RWPE2 (cell line): ENCODE measurements at places on chromosomes 4 and X.
A peak's percentile ranks its signal among the peaks of the same experiment; 100 is the strongest.

DNA sequence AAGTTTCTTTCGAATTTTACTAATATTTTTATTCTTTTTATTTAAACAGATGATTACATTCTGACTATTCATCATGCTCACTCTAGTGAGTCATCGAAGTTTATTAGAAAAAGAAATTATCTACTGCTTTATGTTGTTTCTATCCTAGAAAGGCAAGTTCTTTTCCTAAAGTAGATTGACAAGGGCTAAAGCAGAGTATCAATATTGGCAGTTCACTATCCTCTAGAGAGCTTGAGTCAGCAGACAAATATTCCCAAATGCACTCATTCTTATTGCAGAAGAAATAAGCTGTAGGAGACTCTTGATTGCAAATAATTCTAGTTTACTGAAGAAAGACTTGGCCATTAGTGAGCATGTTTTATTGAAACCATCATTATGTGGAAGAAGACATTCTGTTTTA is 911.8 kb downstream of the CENPC start:
- no peak for DNase-seq

GRCh38 chr4:56823933-56824600 is 2.6 kb upstream of the SPINK2 start:
- no peak for DNase-seq

DNA sequence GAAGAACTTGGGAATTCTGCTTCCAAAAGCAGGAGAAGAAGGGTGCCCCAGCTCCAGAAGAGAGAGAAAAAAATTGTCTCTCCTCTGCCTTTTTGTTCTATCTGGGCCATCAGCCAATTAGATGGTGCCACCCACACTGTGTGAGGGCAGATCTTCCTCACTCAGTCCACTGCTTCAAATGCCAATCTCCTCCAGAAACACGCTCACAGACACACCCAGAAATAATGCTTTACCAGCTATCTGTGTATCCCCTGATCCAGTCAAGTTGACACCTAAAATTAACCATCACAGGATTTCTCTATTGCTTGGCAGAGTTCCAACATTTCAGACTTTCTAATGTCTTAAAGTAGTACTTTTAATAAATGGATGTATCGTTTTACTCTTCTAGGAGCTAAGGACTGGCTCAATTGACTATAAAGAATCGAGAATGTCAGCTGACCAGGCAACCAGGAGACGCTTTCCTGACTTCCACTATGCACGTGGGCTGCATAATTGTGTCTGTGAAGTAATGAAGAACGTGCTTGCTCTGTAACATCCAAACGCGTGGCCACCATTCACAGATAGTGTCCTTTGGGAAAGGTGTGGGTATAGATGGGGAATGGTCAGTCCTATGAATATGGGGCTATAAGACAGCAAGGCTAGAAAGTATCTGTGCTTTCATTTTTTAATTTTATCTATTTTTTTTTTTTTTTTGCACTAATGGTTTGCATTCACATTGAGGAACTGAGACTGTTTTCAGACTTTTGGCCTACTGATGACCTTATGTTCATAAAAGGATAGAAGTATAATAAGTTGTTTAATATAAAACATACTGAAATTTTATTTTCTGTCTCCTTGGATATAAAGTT is 9.9 kb upstream of the SMIM20 start:
- no peak for DNase-seq

GRCh38 chr4:87620491-87620890 is 12.2 kb downstream of the DSPP start:
- DNase-seq: no peak

DNA sequence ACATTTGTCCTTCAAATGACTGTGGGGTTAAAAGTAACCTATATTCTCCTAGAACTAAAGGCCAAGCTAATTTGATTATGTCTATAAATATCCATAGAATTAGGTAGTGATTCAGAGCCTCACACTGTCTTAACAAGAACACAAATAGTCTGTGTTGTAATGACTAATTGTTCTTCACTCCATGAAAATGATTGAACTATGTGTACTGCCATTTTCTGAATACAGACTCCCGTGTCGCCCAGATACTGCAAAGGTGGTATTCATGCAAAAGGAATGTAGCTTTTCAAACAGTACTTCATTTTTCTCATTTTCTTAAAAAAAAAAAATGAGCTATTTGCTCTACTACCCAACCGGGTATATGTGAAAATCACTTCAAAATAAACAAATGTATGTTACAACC is 11.3 kb upstream of the PHKA2 start:
- DNase-seq: no peak

GRCh38 chrX:25295466-25295865 is 279.7 kb upstream of the ARX start:
- no peak for DNase-seq

GRCh38 chr4:20283039-20283438 is 31.3 kb downstream of the SLIT2 start:
- DNase-seq: no peak

DNA sequence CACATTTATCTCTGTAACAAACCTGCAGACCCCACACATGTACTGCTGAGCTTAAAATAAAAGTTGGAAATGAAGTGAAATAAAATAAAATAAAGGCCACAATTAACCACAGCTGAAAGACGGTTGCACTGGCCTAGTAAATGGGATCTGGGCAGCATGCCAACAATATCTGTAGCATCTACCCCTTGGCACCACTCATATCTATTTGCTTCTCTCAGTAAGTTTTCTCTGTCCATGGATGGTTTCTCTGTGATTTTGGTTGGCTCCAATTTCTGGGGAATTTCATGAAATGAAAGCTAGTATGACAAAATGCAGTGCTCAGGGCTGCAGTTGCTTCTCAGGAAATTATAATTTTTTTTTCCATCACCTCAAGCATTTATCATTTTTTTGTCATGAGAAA is 172.0 kb upstream of the IL15 start:
- no peak for DNase-seq

GRCh38 chr4:42404001-42404400 is 6.7 kb downstream of the SHISA3 start:
- DNase-seq: no peak

GRCh38 chr4:23734000-23734399 is 155.8 kb downstream of the PPARGC1A start:
- no peak for DNase-seq

DNA sequence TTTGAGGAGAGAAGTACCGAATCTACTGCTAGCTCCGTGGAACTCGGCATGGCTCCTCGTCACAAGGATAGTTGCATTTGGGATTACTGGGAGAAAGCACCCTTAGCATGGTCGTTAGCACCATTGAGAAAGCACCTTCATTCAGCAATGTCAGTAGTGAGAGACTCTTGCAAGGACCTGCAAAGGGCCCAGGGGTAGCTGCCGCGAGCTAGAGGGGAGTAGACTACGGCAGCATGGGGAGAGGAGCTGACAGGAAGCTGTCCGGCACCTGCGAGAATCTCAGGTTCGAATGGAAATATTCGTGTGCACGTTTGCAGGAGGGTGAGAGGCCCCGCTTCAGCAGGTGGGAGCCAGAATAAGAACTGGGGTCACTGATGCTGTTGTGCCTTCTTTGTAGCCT is 20.2 kb downstream of the TLR10 start:
- DNase-seq: no peak

DNA sequence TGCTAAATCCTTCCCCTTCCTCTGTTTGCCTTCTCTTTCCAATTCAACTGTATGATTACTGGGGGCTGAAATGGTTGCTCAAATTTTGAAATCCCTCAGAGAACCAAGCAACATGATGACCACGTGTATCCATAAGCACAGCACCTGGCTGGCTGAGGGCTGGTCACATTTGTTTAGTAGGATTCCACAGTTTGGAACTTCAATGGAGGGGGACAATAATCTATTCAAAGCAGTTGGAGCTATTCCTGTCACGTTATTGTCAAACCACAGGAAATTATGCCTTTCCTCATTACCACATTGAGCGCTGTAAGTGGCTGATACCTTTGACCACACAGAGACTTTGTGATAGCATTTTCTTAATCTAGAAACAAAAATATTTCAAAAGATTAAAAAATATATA is 7.0 kb downstream of the TMSB4X start:
- DNase-seq: no peak

DNA sequence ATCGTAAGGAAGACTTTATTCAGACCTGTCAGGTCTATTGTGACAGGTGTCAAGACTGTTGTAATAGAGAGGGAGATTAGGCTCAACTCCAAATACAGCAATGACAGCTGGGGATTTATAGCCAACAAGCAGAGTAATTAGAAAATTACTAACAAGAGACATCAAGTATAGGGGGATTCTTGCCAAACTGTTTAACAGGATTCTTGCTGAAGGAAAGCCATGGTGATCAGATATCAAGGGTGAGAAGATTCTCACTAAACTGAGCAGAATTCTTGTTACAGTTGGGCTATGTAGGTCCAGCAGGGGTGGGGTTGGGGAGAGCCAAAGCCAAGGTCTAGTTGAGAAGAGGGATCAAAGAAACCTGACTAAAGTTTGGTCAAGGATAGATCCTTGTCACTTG is 461.0 kb upstream of the GALNT7 start:
- DNase-seq: no peak

- peak; percentile 99 for DNase-seq
Observed at GRCh38 chrX:323721-324628, 5.4 kb upstream of the GTPBP6 start.

DNA sequence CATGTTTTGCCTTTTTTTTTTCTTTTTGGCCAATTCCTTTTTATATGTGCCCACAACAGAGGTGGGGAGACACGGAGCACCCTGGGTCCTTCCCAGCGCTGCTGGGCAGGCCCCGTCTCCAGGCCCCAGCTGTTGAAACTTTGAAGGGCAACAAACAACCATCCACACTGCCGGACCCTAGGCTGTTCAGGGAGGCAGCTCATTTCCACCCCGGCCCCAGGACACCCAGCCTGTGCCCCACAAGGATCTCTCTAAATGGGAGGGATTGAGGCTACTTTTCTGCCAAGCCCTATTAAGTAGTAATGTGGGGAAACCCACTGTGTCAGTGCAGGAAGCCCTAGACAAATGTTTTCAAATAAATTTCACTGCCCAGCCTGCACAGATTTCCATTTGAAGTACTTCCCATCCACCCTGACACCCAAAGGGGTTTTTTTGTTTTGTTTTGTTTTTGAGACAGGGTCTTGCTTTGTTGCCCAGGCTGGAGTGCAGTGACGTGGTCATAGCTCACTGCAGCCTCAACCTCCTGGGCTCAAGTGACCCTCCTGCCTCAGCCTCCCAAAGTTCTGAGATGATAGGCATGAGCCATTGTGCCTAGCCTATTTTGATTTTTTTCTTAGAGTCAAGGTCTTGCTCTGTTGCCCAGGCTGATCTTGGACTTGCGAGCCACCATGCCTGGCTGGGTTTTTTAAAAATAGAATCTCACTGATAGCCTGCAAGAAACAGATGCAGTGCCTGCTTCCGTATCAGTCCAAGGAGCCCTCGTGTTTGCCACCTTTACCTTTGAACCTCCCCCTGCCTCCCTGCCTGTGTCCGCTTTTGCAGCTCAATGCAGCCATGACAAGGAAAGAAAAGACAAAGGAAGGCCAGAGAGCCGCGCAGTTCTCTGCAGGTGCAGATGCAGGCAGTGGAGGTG is 13.4 kb upstream of the CLCN4 start:
- DNase-seq: no peak

DNA sequence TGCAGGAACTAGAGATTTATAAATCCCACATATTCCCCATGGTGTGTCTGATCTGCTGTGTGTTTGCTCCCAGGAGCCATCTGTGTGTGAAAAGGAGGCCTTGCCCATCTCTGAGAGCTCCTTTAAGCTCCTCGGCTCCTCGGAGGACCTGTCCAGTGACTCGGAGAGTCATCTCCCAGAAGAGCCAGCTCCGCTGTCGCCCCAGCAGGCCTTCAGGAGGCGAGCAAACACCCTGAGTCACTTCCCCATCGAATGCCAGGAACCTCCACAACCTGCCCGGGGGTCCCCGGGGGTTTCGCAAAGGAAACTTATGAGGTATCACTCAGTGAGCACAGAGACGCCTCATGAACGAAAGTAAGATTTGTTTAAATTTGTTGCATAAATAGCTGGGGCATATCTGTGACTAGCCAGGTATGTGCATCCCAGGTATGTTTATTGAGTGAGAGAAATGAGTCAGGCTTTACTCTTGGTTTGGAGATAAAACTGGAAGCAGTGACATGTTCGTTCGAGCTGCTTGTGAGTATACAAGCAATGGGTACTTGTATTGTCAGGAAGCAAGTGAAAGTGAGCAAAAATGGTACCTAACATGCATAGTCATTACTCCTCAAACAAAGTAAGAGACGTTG is 89.5 kb downstream of the PTTG2 start:
- no peak for DNase-seq

DNA sequence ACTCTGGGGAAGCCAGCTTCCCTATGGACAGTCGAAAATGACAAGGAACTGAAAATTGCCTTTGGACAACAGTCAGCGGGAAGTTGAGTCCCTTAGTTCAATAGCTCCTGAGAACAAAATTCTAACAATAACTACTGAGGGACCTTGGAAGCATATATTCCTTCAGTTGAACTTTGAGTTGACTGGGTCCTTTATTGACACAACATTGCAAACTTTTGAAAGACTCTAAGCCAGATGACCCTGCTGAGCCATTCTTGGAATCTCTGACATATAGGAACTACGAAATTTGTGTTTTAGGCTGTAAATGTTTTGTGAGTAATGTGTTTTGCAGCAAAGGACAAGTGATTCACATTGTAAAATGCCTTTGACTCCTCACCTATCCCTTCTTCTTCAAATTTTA is 548.8 kb upstream of the LCORL start:
- no peak for DNase-seq

DNA sequence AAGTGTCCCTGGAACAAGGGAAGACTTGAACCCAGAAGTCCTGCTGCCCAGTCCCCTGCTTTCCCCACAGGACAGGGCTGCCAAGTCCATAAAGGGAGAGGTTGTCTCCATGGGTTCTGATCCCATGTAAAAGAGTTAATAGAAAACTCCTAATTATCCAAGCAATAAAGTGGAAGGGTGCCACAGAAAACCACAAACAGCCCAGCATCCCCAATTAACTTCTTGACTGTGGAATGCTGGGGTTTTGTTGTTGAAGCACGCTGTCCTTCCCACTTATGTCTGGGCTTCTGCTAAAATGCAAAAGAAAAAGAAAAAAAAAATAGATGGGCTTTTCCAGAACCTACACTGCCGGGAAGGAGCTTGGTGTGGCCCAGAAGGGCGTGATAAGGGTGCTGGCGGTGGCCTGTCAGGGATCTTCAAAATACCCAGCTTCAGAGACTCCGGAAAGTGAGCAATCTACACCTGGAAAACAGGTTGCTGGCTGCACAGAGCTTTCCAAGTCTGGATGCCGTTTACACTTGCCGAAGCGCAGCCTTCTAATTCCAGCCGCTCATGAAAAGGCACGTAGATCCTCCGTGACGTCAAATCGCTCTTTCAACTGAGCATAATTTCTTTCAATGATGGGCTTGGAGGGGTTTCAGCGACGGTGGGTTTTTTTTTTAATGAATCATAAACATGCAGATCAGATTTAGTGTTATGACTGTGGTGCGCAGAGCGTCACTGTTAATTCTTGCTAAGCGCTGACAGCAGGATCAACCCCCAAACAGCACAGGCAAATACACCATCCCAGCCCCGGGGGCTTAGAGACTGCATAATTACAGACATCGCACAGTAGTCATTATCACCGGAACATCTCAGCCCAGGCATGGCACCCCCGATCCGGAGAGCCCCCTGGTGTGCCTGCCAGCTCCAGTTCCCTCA is 197.6 kb downstream of the BCOR start:
- no peak for DNase-seq
